ENCODE measurements at places on chromosomes 12 and 14. TPM values are rescaled to one million over a fixed set of nuclear protein-coding genes. Genes with fewer than 3 reads are reported as not detected.

GRCh38 chr12:93201990-93202389 lies 175.7 kb upstream of the NUDT4 start:
- no peak for DNase-seq

- no peak for DNase-seq
These were observed 225.8 kb downstream of the C12orf42 start for GRCh38 chr12:103269946-103270345.

GRCh38 chr12:109772622-109773321 lies 59.1 kb downstream of the FAM222A start:
- no peak for DNase-seq

GRCh38 chr14:101881426-101881825 lies 82.9 kb upstream of the DYNC1H1 start:
- no peak for DNase-seq

DNA sequence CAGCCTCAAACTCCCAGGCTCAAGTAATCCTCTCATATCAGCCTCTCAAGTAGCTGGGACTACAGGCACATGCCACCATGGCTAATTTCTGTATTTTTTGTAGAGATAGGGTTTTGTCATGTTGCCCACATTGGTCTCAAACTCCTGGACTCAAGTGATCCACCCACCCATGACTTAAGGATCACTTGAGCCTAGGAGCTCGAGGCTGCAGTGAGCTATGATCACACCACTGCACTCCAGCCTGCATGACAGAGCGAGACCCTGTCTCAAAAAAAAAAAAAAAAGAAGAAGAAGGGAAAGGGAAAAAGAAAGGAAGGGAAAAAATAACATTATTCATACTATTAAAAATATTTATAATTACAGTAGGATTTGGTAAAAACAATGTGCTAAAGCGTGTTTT lies 19.2 kb downstream of the EPS8 start:
- DNase-seq, result no peak

GRCh38 chr12:6961695-6962284 lies 8.7 kb downstream of the PHB2 start:
- DNase-seq, result peak; percentile 73

DNA sequence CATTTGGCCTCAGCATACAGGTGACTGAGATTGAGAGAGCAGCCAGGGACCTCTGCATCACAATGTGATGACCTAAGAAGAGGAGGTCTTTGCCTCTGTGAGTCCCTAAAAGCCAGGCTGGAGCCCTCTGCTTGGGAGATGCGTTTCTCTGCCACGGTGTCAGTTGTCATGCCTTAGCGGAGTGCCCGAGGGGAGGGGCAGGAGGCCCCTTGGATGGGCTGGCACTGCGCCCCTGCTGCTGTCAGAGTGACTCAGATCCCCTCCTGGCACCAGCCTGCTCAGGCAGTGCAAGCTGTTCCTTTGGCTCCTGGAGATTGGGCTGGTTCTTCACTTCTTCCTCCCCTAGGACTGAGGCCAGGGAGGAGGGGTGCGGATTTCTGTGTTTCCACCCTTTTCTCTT lies 64.9 kb upstream of the KCNA5 start:
- DNase-seq, result no peak

DNA sequence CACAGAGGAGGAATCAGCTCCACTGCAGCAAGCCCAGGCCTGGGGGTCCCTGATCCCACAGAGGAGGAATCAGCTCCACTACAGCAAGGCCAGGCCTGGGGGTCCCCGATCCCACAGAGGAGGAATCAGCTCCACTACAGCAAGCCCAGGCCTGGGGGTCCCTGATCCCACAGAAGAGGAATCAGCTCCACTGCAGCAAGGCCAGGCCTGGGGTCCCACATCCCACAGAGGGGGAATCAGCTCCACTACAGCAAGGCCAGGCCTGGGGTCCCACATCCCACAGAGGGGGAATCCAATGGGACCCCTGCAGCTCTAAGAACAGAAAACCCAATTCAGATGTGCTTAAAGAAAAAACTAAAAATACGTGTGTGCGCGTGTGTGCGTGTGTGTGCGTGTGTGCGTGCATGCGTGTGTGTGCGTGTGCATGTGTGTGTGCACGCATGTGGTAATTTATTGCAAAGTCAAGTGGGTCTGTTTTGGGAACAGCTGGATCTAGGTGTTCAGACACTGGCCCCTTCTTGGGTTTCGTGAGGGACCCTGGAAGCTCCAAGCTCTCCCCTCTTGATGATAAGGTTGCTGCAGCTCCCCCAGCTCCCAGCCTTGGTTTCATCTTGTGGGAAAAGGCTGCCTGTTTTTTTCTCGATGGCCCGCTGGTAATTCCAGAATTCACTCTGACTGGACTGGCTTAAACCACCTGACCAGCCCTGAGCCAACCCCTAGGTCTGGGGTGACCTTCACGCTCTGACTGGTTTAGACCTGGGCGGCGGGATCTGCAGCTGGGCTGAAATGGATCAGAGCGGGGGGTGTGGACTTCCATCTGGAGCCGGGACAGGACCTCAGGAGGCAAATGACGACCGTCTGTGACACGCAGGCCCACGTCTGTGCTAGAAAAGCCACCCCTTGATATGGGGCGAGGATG lies 47.1 kb downstream of the GALNT9 start:
- DNase-seq, result no peak

SPATS2 gene
- 18.8 TPM for total RNA-seq

ITFG2 gene
- 28.0 TPM for total RNA-seq

B4GALNT1 gene
- 1.4 TPM for total RNA-seq

LIN52 gene
- total RNA-seq, result 10.3 TPM

EMC9 gene
- total RNA-seq, result 36.9 TPM

SMCO2 gene
- not detected for total RNA-seq

IL22 gene
- 1.4 TPM for total RNA-seq
